ENCODE measurements at places on chromosomes 4 and X.

DNA sequence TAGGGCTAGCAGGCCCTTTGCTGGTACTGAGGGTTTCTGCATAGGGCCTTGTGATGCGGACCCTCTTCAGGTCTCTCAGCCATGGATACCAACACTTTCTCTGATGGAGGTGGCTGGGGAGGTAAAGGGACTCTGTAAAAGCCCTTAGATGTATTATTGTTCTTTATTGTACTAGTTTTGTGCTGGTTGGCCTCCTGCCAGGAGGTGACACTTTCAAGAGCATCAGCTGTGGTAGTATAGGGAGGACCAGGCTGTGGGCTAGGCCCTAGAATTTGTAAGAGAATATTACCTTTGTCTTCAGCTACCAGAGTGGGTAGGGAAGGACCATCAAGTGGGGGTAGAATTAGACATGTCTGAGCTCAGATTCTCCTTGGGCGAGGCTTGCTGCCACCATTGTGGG lies 936.3 kb downstream of the CENPC start:
- no peak overlapping the region for H3K27ac ChIP-seq
- H3K4me1 ChIP-seq, result no peaks in the 10 kb centered on the region
- no peaks in the 10 kb centered on the region for H3K27me3 ChIP-seq
- no peak overlapping the region for H3K4me3 ChIP-seq

DNA sequence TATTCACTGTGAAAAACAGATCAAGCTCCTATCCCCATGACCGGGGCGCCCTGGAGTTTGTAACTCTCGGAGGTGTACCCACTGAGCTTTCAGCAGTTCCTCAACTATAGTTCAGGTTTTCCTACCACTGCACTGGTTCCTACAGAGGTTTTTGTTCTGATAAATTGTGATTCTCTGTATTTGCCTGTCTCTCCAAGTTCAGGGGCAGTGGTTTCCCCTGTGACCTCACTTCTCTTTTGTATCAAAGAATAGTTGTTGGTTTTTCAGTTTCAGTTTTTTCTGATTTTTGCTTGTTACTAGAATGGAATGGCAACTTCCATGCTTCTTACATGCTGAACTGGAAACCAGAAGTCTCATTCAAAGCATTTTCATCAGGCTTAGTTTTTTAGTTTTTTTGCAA lies 56.8 kb upstream of the PLS3 start:
- H3K27ac ChIP-seq, result no peak overlapping the region
- no peaks in the 10 kb centered on the region for H3K4me1 ChIP-seq
- peaks cover 1% of the 10 kb centered on the region for H3K27me3 ChIP-seq
- no peaks in the 10 kb centered on the region for H3K36me3 ChIP-seq
- DNase-seq, result no peak

DNA sequence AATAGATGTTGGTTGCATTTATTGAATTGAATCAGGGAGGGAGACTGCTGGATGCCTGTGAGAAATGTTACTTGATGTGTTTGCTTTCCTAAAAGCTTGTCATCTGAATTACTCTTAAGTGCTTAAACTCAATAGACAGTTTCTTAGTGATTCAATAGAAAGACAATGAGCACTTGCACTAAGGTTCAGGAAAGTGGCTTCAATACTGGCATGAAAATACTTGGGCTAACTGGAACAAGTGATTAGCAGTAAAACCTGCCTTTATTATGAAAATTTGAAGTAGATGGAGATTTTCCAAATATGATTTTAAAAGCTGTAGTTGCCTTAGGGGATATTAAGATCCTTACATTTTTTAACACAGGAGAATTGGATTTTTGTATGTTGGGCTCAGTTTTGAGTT lies 123.3 kb downstream of the RNF150 start:
- H3K36me3 ChIP-seq, result no peaks in the 10 kb centered on the region
- no peaks in the 10 kb centered on the region for H3K27me3 ChIP-seq
- H3K27ac ChIP-seq, result no peak overlapping the region
- H3K4me3 ChIP-seq, result no peak overlapping the region
- no peak for DNase-seq

DNA sequence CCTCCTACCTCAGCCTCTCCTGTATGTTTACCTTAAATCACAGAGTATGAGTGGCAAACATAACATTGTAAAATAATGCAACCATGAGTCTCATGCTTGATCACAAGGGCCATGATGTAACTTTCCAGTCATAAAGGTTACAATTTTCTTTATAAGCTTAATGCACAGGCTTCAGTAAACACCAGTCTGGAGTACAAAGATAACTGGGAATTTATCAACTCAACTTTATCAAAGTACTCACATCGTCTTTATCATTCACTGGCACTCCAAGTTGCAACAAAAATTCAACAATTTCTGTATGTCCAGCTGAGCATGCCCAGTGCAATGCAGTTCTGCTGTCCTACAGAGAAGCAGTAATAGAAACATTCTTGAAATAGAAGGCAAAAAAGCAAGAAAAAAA lies 2.8 kb downstream of the PSMD10 start:
- H3K27me3 ChIP-seq, result no peaks in the 10 kb centered on the region
- peaks cover 9% of the 10 kb centered on the region for H3K4me1 ChIP-seq
- H3K36me3 ChIP-seq, result peaks cover 6% of the 10 kb centered on the region
- H3K4me3 ChIP-seq, result peak overlapping the region; percentile 43

GRCh38 chr4:62226082-62226481 lies 1026.0 kb downstream of the ADGRL3 start:
- H3K4me1 ChIP-seq, result no peaks in the 10 kb centered on the region
- H3K27me3 ChIP-seq, result no peaks in the 10 kb centered on the region

- H3K4me3 ChIP-seq, result no peak overlapping the region
- peaks cover 3% of the 10 kb centered on the region for H3K4me1 ChIP-seq
- H3K36me3 ChIP-seq, result peaks cover 3% of the 10 kb centered on the region
- no peaks in the 10 kb centered on the region for H3K27me3 ChIP-seq
These were observed 18.2 kb downstream of the CXorf58 start for GRCh38 chrX:23926015-23926414.

- H3K36me3 ChIP-seq, result no peaks in the 10 kb centered on the region
- no peaks in the 10 kb centered on the region for H3K4me1 ChIP-seq
- H3K4me3 ChIP-seq, result no peak overlapping the region
These were observed 63.9 kb downstream of the TRMT44 start for GRCh38 chr4:8504279-8505007.

GRCh38 chr4:184262901-184263300 lies 45.2 kb upstream of the ENPP6 start:
- H3K4me1 ChIP-seq, result peaks cover 48% of the 10 kb centered on the region
- H3K27ac ChIP-seq, result peak overlapping the region; percentile 81
- no peak for DNase-seq

- no peak for DNase-seq
- no peaks in the 10 kb centered on the region for H3K27me3 ChIP-seq
- no peaks in the 10 kb centered on the region for H3K4me1 ChIP-seq
- H3K36me3 ChIP-seq, result no peaks in the 10 kb centered on the region
- no peak overlapping the region for H3K27ac ChIP-seq
- no peak overlapping the region for H3K4me3 ChIP-seq
These were observed 1497.3 kb downstream of the STIM2 start for GRCh38 chr4:28357990-28358389.

- H3K36me3 ChIP-seq, result no peaks in the 10 kb centered on the region
- H3K27ac ChIP-seq, result no peak overlapping the region
- no peaks in the 10 kb centered on the region for H3K4me1 ChIP-seq
- DNase-seq, result no peak
These were observed 127.0 kb upstream of the DDIT4L start for GRCh38 chr4:100317032-100317864.

DNA sequence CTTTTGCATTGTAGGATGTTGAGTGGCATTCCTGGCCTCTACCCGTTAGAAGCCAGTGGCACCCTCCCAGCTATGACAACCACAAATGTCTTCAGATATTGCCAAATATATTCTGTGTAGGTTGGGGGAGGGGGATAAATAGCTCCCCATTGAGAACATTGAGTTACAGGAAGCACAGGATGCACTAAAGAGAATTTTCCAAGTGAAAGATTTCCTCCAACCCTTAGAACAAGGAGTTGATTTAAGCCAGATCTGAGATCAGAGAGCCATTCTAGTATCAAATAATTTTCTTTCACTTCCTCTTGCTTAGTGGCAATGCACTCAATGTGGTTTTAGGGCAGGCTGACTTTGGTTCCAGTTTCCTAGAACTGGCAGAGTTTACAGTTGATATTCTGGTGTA lies 436.6 kb downstream of the C4orf33 start:
- DNase-seq, result no peak
- H3K36me3 ChIP-seq, result no peaks in the 10 kb centered on the region
- peaks cover 8% of the 10 kb centered on the region for H3K4me1 ChIP-seq
- no peak overlapping the region for H3K4me3 ChIP-seq

DNA sequence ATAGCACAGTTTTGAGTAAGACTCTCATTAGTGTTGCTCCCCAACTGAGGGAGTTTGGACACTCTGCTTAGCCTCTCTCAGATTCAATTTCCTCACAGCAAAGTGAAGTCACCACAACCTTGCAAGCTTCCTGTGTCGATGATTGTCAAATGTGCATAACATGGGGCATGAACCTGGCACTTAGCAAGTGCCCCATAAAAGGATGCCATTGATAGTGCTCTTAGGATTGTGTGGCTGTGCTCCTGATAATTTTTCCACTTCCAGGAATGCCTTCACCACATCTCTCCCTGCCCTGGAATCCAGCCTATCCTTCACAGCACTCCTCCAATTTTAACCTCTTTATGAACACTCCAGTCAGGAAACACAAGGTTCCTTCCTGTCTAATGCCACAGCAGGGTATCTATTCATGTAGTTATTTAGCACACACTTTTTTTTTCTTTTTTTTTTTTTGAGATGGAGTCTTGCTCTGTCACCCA lies 309.4 kb downstream of the PPP3CA start:
- DNase-seq, result no peak
- peak overlapping the region; percentile 63 for H3K27ac ChIP-seq
- peaks cover 23% of the 10 kb centered on the region for H3K4me1 ChIP-seq
- peak overlapping the region; percentile 55 for H3K4me3 ChIP-seq
- peaks cover 2% of the 10 kb centered on the region for H3K27me3 ChIP-seq
- peaks cover 12% of the 10 kb centered on the region for H3K36me3 ChIP-seq

- H3K27ac ChIP-seq, result no peak overlapping the region
- H3K4me3 ChIP-seq, result no peak overlapping the region
- no peak for DNase-seq
- H3K36me3 ChIP-seq, result no peaks in the 10 kb centered on the region
These were observed 24.9 kb downstream of the RGS12 start for GRCh38 chr4:3317656-3318211.

DNA sequence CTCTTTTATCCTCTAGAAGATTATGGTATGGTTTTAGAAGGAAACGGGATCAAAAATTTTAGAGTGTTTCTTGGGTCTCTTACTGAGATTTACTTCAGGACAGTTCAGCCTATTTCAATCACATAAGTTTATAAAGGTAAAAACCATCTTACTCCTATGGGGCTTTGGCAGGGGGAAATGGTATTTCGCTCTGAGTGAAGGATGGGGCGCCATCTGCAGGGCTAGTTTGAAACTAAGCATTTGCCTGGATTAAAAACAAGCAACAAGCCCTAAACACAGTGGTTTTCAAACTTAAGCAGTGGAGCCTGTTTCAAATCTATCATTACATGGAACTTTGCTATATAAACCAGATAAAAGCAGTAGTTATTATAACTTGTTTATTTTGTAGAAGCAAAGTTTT lies 361.5 kb upstream of the FMR1 start:
- no peaks in the 10 kb centered on the region for H3K4me1 ChIP-seq
- DNase-seq, result no peak
- no peaks in the 10 kb centered on the region for H3K36me3 ChIP-seq
- H3K27me3 ChIP-seq, result peaks cover 1% of the 10 kb centered on the region
- no peak overlapping the region for H3K27ac ChIP-seq

GRCh38 chrX:10471418-10471817 lies 149.0 kb downstream of the MID1 start:
- no peaks in the 10 kb centered on the region for H3K4me1 ChIP-seq
- DNase-seq, result no peak
- H3K4me3 ChIP-seq, result no peak overlapping the region
- H3K36me3 ChIP-seq, result no peaks in the 10 kb centered on the region
- no peaks in the 10 kb centered on the region for H3K27me3 ChIP-seq
- no peak overlapping the region for H3K27ac ChIP-seq

DNA sequence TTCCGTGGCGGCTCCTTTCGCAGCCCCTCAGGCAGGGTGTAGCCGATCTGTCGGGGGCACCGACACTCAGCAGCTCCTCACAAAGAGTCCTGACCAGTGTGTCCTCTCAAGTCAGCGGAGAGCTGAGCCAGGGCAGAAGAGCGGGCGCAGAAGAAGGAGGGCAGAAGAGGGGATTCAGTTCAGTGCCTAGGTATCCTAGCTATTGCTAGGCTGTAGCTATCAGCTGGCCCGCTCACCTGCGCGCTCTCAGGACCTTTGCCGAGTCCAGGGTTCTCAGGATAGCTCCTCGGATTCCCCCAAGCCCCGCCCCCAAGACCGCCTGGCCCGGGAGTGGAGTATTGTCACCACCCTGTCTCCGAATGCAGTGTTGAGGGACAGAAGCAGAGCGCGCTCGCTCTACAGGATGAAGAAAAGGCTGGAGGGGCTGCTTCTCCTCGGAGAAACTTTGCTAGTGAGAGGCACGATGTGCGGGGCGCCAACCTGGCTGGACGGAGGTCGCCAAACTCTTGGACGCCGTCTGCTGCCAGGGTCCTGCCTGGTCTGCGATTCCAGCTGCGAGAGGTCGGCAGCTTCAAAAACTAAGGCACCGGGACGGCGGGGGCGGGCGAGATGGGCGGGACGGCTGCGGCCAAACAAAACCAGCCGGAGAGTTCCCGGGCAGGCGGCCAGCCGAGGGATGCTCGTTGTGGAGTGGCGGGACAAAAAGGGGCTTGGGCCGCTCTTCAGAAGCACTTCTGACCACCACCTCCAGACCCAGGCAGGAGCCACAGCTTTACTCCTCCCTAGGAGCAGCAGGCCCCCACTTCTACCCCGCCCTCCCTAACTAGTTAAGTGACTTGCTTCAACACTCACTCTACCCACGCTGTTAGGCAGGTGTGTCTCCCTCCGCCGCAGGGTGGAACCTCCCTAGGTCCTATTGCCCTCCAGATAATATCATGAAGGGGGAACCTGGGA lies at the start of gene XKRX:
TSS of gene XKRX (minus strand) at position 258 of the 954 bp plus-strand sequence. CDS start 613 bp downstream, outside the sequence.
- peaks cover 22% of the 10 kb centered on the region for H3K4me1 ChIP-seq
- H3K36me3 ChIP-seq, result peaks cover 5% of the 10 kb centered on the region
- no peaks in the 10 kb centered on the region for H3K27me3 ChIP-seq
- H3K4me3 ChIP-seq, result peak within 1 kb of the TSS; percentile 85

DNA sequence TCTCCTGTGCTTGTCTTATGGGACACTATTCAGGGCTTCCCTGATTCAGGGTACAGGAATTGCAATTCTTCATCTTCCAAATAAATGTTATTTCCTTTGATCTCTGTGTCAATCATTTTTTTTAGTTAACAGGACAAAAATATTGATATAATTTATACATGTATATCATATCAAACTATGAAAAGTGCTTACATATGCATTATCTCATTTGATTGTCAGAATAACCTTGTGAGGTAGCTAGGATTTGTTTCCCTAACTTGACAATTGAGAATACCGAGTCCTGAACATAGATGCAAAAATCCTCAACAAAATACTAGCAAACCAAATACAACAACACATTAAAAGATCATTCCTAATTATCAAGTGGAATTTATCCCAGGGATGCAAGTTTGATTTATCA lies 11.5 kb upstream of the SERPINA7 start:
- no peaks in the 10 kb centered on the region for H3K36me3 ChIP-seq
- peaks cover 1% of the 10 kb centered on the region for H3K27me3 ChIP-seq
- no peak overlapping the region for H3K4me3 ChIP-seq
- H3K4me1 ChIP-seq, result no peaks in the 10 kb centered on the region

GRCh38 chrX:109350551-109350950 lies 131.3 kb downstream of the GUCY2F start:
- no peak for DNase-seq
- H3K4me1 ChIP-seq, result no peaks in the 10 kb centered on the region
- no peaks in the 10 kb centered on the region for H3K36me3 ChIP-seq

All from activated T-helper 1 cell treated with anti-CD3 and anti-CD28 coated beads, Interleukin-12 subunit alpha, Interleukin-12 subunit beta, Interleukin-2, Interleukin-4 antibody, amounts not matched to agents 30 ng/mL and 10 ng/mL and 1 ng/mL, durations not matched to agents 14 hours and 24 hours and 36 hours (primary cell).